Activated CD8-positive, alpha-beta memory T cell treated with anti-CD3 and anti-CD28 coated beads for 36 hours (primary cell): ENCODE measurements at places on chromosomes 1 and 21. TPM values are rescaled to one million over a fixed set of nuclear protein-coding genes. Genes with fewer than 3 reads are reported as not detected.

Gene FAM72C
- 8.2 TPM for total RNA-seq

Gene MIS18A
- total RNA-seq: 31.8 TPM

Gene TRIM67
- total RNA-seq: not detected

Gene LENEP
- 0.61 TPM for total RNA-seq

Gene EPHA8
- not detected for total RNA-seq

Gene IRF6
- total RNA-seq: 1.1 TPM

Gene SLC22A15
- total RNA-seq: 0.65 TPM

Gene UBL4B
- total RNA-seq: not detected

Gene DNASE2B
- not detected for total RNA-seq

Gene CA6
- 2.3 TPM for total RNA-seq

Gene GPR37L1
- not detected for total RNA-seq

Gene FMO4
- 1.4 TPM for total RNA-seq

Gene S100A13
- 6.9 TPM for total RNA-seq

Gene SPATA21
- total RNA-seq: not detected

Gene ESRRG
- not detected for total RNA-seq

Gene AIRE
- total RNA-seq: not detected

Gene FAM167B
- total RNA-seq: 0.40 TPM

Gene YBX1
- total RNA-seq: 1,437 TPM

Gene TNFRSF1B
- total RNA-seq: 202 TPM
